Esophagus squamous epithelium (tissue), 5 donors: ENCODE measurements at places on chromosomes 3 and 15. TPM values are rescaled to one million over a fixed set of nuclear protein-coding genes. Genes with fewer than 3 reads are reported as not detected.

Gene ADGRG7
- total RNA-seq = not detected

Gene CD200
- total RNA-seq = 1.2 TPM

Gene MGLL
- 94.7 TPM for total RNA-seq

Gene IQCF5
- total RNA-seq = not detected

Gene TUSC7
- not detected for total RNA-seq
